ENCODE measurements at places on chromosomes 7 and 10. TPM values are rescaled to one million over a fixed set of nuclear protein-coding genes. Genes with fewer than 3 reads are reported as not detected.

- no peak for DNase-seq
Observed at GRCh38 chr7:4211261-4211660, 470.8 kb upstream of the FOXK1 start.

DNA sequence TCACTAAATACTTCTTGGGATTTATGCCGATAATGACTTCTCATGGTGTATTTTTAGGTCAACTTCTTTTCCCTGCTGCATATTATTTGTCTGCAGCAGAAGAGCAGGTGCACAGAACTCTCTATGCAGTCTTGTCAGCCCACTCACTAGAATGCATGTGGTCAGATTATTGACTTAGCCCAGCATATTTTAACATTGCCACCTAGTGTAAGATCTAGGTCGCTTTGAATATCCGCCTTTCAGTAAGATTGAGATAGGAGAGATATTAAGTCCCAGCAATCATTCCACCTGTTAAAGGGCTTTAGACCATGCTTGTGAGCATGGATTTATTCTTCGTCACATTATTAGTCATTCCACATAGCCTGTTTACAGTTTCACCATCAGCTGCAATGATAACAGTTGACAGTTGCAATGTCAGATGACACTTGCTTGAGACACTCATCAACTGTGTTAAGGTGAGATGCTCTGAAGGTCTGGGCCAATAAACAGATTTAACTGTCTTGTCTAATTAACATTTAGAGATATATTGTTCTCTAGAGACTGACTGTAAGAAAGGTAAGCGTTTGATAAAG is 491.7 kb downstream of the ARL4A start:
- no peak for DNase-seq

GRCh38 chr10:84269773-84270172 is 24.9 kb downstream of the RGR start:
- no peak for DNase-seq

- DNase-seq = no peak
Observed at GRCh38 chr7:122123746-122124145, 20.3 kb downstream of the AASS start.

GRCh38 chr10:57395923-57396322 is 871.8 kb downstream of the IPMK start:
- DNase-seq = no peak

DNA sequence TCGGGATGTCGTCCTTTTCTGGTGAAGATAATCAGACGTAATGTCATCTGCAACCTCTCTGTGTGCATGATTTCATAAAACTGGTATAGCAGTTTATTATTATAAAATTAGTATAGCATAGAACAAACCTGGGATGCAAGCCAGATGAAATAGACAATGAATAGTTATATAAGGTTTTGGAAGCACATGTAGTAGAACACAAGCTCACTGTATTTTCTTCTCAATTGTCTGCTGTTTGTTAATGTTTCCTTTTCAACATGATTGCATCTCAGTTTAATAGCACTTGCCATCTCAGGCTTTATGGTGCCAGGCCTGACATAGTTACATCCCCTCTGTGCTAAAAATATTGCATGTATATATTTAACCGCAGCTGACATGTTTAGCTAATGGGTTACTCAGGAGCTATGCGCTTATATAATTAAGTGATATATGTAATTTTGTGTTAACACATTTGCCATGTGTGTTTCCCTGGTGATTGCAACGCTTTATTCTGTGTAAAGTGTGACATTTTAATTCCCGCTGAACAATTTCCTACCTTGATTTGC is 132.7 kb downstream of the ARID5B start:
- no peak for DNase-seq

- DNase-seq = no peak
Observed at GRCh38 chr10:99548041-99548530, 15.3 kb downstream of the NKX2-3 start.

The PIP gene
- not detected for total RNA-seq

- DNase-seq = peak; percentile 72
Observed at GRCh38 chr10:22340329-22341189, 4.7 kb upstream of the SPAG6 start.

GRCh38 chr7:29177963-29178600 is 16.5 kb upstream of the CHN2 start:
- DNase-seq = peak; percentile 70

The OPN1SW gene
- total RNA-seq = not detected

The DENND11 gene
- total RNA-seq = 21.4 TPM

DNA sequence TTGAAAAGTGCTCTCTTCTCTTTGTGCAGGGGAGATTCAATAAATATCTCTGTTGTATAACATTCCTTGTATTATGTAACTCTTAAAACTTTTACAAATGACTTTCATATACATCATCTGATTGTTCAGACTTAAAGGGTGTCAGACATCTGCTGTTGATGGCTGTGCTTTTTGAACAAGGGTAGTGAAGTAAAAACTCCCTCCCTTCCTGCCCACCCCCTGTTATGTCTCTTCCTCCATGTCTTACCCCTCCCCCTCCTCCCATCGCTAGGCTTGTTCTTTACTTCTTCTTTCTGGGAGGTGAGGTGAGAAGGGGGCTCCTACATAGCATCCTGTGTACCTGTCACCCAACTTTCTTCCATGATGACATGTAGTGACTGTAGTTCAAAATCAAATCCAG is 23.4 kb upstream of the ABCB4 start:
- DNase-seq = no peak

DNA sequence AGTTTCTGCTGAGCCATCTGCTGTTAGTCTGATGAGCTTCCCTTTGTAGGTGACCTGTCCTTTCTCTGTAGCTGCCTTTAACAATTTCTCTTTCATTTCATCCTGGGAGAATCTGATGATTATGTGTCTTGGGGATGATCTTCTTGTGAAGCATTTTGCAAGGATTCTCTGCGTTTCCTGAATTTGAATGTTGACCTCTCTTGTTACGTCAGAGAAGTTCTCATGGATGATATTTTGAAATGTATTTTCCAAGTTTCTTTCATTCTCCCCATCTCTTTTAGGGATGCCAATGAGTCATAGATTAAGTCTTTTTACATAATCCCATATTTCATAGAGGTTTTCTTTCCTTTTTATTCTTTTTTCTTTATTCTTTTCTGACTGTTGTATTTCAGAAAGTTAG is 184.2 kb upstream of the BET1 start:
- DNase-seq = no peak

The ANXA8L1 gene
- not detected for total RNA-seq
